ENCODE measurements at places on chromosomes 13 and 19.
A peak's percentile ranks its signal among the peaks of the same experiment; 100 is the strongest.

GRCh38 chr19:55044771-55045716 is 7.0 kb upstream of the GP6 start:
- no peak for DNase-seq

DNA sequence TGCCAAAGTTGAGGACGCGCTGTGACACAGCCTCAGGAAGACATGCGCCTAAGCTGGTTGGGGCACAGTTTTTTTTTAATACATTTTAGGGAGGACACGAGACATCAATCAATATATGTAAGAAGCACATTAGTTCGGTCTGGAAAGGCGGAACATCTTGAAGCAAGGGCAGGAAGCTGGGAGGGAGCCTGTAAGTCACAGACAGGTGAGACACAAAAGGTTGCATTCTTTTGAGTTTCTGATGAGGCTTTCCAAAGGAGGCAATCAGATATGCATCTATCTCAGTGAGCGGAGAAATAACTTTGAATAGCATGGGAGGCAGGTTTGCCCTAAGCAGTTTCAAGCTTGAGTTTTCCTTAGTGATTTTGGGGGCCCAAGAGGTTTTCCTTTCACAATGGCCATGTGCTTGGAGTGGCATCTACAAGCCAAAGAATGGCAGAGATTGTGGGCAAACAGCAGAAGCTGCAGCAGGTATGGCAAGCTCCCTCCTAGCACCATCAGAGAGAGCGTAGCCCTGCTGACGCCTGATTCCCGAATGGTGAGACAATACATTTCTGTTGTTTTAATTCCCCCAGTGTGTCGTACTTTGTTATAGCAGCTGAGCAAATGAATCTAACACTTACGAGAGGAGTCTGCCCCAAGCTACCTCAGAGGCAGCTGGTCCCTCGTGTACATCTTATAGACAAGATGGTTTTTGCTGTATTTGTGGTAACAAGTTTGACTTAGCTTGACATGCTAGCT is 99.5 kb upstream of the TMTC4 start:
- no peak for DNase-seq

DNA sequence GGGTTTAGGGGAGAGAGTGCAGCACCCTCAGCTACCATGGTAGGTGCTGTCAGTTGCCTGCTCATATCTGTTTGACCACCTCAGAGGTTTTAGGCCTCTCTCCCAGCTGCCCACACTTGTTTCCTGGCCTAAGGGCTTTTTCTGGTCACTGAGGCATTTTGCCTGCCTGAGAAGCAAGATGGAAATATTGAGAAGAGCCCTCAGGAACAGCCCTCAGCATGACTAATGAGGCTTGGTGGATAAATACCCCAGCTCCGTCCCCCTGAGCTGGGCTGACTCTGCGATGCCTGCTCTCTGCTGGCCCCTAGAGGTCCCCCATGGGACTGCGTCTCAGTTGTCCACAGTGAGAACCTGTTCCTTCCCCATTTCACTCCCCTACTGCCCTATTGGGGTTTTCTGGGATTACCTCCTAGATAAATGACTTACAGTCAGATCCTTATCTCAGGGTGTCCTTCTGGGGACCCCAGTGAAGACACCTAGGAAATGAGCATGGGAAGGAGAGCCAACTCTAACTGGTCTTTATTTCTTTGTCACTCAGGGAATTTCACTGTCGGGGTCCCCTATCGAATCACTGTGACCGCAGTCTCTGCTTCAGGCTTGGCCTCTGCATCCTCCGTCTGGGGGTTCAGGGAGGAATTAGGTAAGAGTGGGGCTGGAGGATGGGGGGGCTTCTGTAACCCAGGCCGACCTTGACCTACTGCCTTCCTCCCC is 13.3 kb downstream of the PALM3 start:
- DNase-seq: peak; percentile 45

GRCh38 chr19:50921426-50922316 is 10.5 kb upstream of the KLK4 start:
- DNase-seq: no peak

DNA sequence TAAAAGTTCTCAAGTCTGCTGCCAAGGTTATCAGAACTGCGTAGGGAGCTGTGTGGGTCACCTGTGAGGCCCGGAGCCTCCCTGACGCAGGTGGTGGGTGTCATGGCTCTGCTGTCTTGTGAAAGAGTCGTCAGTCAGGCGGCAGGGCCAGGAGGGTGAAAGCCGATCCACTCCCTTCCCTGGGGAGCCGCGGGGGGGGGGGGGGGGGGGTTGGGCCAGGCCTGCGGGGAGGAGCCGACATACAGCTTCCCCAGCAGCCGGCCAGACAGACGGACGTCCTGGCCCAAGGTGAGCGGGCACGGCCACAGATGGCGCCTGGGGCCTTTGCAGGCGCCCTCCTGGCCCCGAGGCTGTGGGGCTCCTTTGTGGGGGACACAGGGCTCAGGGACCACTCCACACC is 12.4 kb downstream of the SBNO2 start:
- DNase-seq: no peak

DNA sequence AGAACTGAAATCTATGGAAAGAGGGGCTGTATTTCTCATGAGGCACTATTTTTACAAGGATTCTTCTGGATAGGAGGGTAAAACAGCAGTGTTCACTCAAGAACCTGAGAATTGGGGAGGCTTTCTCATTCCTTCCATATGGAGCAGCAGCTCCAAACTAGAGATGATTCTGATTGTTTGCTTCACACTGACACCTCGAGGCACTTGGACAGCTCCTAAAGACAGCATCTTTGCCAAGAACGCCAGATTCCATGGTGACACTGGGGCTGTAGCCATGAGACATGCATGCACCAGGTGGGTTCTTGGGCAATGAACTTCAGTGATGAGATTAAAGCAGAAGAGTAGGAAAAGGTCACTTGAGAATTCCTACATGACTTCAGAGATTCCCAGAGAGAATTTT is 361.5 kb upstream of the HTR2A start:
- DNase-seq: no peak

DNA sequence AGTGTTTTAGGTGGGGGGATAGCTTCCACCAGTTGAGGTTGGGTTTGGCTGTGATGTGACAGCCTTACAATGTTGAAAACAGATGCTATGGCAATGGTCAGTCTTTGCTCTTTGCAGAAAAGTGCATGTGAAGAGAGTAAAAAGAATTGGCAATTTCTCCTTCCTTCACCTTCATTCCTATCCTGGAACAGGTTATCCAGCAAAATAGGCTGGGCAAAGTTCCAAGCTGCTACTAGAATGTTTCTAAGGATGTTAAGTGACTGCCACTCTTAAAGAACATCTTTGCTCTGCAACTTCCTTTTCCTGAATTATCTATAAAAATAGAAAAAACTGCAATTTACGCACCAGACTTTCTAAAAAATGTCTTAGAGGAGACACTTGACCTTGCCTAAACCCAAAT is 50.1 kb upstream of the MYCBP2 start:
- DNase-seq: no peak

GRCh38 chr19:13957051-13957450 is 4.7 kb downstream of the DCAF15 start:
- no peak for DNase-seq
